ENCODE measurements at places on chromosomes 1 and 21.

- no peak for DNase-seq
These were observed 3.7 kb upstream of the SLC1A7 start for GRCh38 chr1:53145942-53146708.

DNA sequence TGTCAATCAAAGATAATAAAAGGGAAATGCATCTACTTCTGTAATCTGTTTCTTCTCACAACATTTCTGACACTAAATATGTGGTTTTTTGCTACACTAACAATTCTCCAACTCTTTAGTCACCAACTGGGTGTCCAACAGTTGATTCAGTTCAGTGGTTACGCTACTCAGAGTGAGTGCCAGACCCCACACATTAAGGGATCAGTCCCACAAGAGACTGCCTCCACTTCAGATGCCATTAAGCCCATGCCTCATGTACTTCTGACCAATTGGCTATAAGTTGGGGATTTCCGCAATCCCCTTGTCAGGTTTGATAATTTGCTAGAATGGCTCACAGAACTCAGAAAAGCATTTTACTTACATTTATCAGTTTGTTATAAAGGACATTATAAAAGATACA lies 28.4 kb downstream of the RNF2 start:
- DNase-seq = no peak

DNA sequence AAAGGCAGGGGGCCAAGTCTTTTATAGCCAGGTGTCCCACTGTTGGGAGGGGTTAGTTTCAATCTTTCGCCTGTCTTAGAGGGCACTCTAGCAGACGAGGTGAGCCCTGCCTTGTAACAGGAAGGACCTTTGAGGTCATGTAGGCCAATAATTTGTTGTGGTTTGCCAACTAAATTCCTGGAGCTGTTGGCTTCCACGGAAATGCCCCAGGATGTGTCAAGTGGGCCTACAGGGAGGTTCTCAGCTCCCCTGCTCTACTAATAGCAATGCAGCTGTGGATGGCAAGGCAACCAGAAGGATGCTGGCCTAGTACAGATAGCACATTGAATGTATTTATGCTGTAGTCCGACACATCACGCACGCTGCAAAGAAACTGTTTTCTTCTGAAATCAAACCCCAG lies 22.3 kb upstream of the CASQ2 start:
- DNase-seq = no peak

DNA sequence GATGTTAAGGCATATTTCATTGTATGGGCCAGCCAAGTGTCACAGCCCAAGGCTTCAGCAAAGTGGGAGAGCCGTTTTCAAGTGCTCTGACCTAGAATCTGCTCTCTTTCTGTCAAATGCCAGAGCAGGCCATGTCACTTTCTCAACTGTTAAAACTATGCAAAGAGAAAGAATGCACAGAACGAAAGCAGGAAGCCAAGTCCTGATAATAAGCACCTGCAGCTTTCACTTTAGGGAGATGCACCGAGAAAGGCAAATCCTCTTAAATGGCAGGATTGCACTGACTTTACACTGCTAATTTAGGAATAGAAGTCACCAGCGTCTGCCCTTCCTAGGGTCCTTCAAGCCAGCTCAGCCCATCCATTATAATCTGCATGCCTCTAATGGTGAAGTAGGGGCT lies 49.2 kb upstream of the NTPCR start:
- no peak for DNase-seq

- DNase-seq = no peak
These were observed 295.2 kb downstream of the HLX start for GRCh38 chr1:221174330-221174993.

GRCh38 chr1:24558902-24559791 lies 3.3 kb downstream of the NCMAP start:
- DNase-seq = no peak

DNA sequence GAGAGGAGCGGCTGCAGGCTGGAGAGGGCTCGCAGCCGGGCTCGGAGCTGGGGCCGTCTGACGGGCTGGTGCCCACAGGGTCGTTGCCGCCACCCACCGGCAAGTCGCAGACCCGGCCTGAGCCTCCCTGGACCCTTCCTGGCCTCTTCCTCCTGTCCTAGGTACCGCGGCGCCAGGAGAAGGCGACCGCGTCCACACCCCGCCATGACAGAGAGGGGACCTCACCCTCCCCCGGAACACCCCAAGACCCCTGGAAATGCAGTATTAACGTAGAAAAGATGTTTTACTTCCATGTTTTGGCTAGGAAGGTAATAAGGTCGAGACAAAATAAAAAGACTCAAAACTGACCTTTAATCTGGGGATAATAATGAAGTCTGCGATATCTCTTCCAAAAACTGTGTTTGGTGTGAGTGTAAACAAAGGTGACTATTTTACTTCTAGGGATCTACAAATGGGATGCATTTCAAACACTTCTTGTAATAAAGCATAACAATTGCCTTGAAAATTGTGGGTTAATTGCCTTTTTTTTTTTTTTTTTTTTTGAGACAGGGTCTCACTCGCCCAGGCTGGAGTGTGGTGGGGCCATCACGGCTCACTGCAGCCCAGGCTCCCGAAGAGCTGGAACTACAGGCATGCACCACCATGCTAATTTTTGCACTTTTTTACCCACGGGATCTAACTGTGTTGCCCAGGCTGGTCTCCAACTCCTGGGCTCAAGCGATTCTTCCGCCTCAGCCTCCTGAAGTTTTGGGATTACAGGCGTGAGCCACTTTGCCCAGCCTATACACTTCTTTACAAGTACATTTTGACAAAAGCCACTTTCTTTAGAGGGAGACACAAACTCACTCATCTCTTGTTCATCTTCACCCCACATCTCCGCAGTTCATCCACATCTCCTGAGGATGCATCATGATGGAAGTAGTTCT lies 838 bp upstream of the RSRP1 start:
- DNase-seq = no peak

GRCh38 chr1:10506677-10507047 lies 31.9 kb downstream of the PEX14 start:
- no peak for DNase-seq

DNA sequence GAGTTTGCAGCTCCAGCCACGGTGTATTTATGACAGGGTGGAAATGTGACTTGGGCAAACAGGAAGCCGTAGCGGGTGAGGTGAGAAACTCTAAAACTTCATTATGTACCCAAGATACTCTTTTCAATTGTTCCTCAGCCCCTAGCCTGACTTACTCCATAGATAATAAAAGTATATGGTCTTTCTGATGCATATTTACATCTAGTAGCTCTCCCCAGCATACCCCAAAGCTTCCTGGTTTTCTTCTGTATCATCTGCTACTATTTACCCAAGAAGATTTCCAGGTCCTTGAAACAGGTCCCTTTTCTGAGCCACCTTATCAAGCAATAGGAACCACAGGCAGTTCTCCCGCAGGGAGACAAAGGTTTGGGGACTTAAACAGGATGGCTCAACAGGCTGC lies 201.5 kb upstream of the ESRRG start:
- no peak for DNase-seq

DNA sequence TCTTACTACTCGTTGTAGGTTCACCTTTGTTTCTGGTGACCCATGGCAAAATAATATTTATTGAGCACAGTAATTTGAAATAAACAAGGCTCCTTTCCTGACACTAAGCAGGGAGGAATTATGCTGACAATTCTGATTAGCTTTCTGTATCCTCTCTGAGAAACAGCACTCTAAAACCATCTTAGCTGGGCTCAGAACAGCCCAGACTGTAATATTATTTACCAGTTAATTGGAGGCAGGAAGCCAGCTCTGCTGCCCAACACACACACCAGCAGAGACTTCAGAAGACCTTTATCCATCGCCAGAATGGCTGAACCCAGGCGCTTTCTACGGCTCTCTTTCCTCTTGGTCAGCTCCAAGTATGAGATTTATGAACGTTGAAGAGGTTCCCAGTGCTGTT lies 77.6 kb upstream of the FMN2 start:
- no peak for DNase-seq

DNA sequence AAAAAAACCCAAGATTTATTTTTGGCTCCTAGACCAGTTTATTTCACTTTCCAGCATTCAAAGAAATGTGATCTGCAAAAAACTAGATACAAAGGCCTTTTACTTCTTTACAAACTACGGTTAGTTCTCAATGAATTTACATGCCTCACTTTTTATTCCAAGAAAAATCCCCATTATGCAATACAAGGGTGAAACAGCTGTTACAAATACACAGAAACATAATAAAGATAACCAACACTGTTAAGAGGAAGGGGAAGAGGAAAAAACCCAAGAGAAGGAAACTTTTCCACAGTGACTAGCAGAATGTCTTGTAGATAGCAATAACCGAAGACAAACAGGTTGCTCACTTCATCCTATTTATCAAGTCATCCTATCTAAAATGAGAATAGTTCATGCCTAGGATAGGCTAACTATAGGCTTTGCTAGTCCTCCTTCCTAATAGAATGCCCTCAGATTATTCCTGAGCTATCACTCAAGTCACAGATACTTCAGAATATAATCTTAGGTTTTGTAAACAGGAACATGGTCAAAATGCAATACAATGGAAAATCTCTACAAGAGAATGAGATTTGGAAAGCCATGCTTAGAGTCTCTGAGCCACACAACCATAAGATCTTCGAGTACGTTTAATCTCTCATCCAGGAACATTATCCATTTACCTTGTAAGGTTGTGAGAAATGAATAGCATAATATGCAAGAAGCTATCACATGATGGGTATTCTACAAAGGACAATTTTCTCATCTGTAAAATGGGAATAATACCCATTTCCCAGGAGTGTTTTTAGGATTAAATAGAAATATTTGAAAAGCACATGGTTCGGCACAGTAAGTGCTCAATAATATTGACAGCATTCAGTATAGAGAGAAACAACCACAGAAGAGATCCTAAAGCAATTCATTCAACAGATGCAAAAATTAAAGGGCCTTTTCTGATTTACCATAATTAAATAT lies 5.4 kb downstream of the PNRC2 start:
- no peak for DNase-seq

Data from activated CD4-positive, alpha-beta T cell treated with anti-CD3 and anti-CD28 coated beads, Interleukin-2, amount 50 U/mL, for 4 hours (primary cell).